NCI-H1048 (cell line): ENCODE measurements at places on chromosomes 12 and 14.
A peak's percentile ranks its signal among the peaks of the same experiment; 100 is the strongest.

GRCh38 chr12:80778005-80778541 lies 61.4 kb downstream of the MYF5 start:
- peak; percentile 64 for DNase-seq

GRCh38 chr12:96121271-96121711 lies 72.9 kb upstream of the ELK3 start:
- no peak for DNase-seq

DNA sequence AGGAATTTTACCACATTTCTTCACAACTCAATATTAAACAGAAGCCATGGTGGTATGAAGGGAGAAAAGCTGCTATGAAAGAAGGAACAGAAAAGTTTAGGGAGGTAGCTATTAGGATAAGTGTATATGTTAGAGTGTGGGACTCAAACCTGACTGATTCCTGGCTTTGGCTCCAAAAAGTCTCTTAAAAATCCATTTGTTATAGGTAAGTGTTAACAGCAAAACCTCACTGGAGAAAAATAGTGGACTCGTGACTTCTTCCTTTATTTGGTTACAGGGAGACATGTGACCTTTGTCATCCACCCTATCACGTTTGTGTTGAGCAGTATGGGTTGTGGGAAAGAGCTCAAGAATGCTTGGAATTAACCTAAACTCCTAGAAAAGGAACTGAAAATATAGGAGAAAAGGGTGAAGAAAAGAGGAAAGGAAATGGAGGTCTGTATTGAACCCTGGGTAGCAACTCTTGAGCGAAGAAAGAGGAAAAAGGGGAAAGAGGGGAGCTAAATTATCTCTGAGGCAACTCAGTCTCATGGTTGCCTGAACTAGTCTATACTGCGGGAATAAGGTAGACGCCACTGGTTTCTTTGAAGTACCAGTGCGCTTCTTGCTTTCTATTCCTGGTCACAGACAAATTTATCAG lies 3.6 kb upstream of the EID3 start:
- DNase-seq, result no peak

- no peak for DNase-seq
Measured at GRCh38 chr14:102883089-102883541, 39.3 kb upstream of the AMN start.

DNA sequence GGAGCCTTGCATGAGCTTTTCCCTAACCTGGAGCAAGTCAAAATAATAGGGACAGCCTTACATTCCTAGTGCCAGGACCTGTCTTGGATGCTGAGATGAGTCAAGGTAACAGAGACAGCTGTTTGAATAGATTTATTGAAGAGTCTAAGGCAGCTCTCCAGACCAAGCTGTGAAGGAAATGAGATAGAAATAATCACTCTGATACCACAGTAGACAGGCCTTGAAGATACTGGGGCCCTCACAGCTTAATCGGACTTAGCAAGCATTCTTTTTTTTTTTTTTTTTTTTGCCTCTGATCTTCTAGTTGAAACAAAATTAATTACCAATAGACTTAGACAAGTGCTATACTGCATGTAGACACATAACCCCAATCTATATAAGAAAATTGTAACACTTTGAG lies 3.1 kb upstream of the RNASE9 start:
- DNase-seq, result no peak

GRCh38 chr14:62674563-62675237 lies 370.6 kb downstream of the KCNH5 start:
- no peak for DNase-seq

DNA sequence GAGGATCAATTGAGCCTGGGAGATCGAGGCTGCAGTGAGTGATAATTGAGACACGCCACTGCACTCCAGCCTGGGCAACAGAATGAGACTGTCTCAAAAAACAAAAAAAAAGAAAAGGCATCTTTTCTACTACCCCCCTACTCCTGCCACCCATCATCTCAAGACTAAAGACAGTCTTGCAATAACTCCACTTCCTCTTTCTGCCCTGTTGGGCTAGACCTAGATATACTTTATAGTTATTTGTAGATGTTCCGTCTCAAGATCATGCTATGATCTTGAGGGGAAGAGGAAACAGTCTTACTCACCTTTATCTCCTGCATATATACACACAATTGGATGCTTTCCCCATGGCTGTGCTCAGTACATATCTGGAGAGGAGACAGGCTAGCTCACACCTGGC lies 12.1 kb upstream of the ESPL1 start:
- no peak for DNase-seq

DNA sequence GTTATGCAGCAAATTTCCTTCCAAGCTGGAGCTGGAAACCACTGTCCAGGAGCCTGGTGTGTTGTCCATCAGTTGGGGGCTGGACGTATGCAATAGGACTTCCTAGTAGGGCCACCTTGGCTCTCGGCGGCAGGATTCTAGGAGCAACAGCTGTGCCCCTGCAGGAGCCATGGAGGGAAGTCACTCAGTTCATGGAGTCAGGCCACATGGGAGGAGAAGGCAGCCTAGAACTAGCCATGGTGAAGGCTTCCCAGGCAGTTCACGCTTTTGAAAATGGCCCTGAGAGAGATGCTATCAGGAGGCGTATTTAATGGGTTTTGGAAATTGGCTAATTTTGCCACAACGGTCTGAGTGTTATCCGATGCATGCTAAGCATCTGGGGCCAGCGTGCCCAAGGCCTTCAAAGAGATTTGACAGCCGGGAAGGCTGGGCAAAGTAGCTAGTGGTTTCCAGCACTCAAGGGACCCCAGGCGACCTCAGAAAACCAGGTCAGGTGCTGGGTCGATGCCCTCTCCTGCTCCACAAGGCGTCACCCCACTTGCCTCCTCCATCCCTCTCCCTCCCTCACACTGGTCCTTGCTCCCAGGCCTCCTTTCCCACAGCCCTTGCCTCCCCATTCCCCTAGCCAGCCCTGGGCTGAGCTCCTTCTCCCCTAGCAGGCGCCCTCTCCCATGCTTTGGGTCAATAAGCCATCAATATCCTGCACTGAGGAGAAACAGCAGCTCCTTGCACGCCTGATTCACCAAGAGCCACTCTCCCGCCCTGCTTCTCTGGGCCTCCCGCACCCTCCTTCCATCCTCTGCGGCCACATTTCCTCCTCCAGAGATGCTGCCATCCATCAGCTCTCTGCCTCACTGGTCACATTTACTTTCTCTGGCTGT lies 30.9 kb upstream of the SYNDIG1L start:
- DNase-seq, result no peak

DNA sequence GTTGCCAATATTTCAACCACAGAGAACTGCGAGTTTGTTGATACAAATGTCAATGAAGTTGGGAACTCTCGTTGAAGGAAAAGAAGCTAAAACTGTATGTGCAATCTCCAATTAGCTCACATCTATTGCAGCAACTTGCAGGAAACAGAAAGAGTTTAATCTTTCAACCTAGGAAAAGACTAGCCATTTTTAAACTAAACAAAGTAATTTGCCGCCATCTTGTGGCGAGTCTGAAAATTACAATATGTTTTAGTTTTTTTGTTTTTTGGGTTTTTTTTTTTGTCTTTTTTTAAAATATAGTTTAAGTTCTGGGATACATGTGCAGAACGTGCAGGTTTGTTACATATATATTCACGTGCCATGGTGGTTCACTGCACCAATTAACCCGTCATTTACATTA lies 131.2 kb upstream of the FOXG1 start:
- DNase-seq, result no peak

DNA sequence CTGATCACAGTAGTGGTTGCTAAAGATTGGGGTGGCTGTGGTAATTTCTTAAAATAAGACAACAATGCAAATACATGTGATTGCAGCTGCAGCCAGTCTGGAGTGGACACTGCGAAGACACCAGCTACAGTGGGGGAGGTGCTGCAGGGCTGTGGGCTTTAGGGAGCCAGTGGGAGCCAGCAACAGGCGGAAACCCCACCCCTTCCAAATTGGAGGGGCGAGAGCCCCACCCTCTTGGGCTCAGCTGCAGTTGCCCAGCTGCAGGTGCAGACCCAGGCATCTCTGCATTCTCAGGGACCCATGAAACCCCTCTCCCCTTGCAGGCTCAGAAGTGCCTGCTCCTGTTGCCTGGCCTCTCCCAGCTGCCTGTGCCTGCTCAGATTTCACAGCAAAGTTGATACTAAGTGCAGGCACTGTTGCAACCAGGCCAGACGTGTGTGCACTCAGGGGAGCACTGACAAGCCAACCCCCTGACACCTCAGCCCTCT lies 104.8 kb downstream of the MYF5 start:
- DNase-seq, result no peak

DNA sequence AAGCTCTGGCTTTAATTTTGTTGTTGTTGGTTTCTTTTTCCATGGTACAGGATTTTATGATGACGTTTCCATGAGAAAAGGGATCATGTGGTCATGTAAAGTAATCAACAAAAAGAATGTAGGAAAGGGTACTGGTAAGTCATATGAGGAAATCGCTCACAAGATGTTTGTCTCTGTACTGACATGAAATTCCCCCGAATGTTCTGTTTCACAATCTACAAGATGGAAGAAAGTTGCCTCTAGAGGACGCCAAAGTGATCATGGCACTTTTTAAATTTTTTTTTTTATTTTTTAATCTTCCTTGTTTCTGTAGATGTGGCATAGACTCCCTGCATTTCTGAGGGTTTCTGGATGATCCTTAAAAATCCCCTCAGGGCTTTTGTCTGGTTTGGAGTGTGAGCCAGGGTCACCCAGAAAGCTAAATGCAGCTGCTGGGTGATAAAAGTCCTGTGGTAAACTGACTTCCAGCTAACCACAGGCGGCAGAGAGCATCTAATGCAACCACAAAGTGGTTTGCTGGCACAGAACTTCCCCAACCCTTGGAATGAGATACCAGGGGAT lies 393.5 kb downstream of the CCDC91 start:
- DNase-seq, result no peak

GRCh38 chr12:116266631-116267349 lies 10.7 kb downstream of the MED13L start:
- no peak for DNase-seq

- no peak for DNase-seq
Measured at GRCh38 chr12:129606239-129606638, 297.6 kb downstream of the TMEM132D start.

DNA sequence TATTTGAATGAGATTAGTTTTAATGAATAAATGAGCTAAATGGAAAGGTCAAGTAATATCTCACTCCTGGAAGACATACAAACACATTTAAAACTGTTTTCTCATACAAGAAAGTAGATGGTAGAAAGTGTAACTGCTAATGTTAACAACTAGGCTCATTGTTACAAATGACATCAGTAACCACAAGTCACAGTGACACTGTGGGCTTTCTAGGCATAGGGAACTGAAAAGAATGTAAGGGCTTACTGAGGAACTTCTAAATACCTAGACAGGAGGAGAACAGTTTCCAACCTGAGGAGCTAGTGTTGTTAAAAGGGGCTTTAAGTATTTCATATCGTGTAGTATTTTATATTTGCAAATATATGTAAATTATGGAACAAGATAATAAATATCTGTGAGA lies 17.5 kb upstream of the ERGIC2 start:
- DNase-seq, result no peak

DNA sequence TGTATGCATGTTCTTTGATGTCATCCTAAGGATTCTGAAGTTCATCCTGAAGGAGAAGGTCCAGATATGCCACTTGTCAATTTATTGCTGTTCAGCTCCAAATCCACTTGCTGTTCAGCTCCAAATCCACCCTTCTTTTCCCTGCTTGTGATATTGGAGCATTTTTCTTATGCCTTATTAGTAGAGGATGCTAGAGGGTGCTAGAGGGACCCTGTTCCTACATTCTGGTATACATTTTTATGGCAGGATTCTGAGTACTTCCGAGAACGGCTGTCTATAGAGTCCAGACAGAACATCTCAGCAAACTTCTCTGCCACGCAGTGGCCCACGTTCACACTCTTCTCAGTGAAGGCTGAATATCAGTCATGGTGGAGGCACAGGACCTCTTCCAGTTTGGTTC lies 406.7 kb downstream of the NOVA1 start:
- DNase-seq, result no peak

- peak; percentile 87 for DNase-seq
Measured at GRCh38 chr14:24366721-24367513, 1.1 kb upstream of the NFATC4 start.

DNA sequence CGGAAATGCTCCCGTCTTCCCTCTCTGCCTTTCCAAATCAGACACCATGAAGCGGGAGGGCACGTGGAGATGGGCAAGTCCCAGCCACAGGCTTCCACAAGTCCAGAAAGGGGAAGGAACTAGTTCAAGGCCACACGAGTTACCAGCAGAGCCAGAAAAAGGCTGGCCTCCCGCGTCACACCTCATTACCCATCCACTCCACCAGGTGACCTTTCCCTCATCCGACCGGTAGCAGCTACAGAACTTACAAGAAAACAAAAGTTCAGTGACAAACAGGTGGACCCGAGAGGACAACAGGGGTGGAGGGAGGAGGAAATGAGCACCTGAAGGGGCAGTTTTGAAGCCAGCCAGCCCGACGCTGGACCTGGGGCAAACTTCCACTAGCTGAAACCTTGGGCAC lies 46.9 kb downstream of the CHGA start:
- no peak for DNase-seq

- no peak for DNase-seq
Measured at GRCh38 chr14:64580467-64580866, 30.7 kb downstream of the PPP1R36 start.

DNA sequence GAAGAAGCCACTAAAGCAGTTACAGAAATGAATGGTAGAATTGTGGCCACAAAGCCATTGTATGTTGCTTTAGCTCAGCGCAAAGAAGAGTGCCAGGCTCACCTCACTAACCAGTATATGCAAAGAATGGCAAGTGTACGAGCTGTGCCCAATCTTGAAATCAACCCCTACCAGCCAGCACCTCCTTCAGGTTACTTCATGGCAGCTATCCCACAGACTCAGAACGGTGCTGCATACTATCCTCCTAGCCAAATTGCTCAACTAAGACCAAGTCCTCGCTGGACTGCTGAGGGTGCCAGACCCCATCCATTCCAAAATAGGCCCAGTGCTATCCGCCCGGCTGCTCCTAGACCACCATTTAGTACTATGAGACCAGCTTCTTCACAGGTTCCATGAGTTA lies 21.5 kb upstream of the SRGAP1 start:
- DNase-seq, result no peak

GRCh38 chr12:53572134-53572758 lies 53.9 kb downstream of the ATF7 start:
- DNase-seq, result no peak

DNA sequence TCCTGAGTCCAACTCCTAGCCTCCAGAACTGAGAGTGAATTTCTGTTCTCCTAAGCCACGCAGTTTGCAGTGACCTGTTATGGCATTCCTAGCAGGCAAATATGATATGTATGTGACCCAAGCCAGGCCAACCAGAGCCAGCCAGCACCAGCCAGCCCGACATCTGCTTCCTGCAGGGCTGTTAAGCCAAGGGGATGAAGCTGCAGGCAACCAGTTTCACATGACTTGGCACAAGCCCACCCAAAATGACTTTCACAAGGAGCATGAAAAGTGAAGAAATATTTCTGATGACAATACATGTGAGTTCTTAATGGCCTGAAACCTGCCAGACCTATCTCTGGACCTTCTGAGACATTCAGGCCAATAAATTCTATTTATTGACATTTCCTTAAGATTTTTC lies 68.1 kb downstream of the ITPK1 start:
- DNase-seq, result no peak

GRCh38 chr14:59297071-59297776 lies 108.8 kb downstream of the DAAM1 start:
- DNase-seq, result no peak

- no peak for DNase-seq
Measured at GRCh38 chr12:50633955-50634354, 129.2 kb downstream of the DIP2B start.

- DNase-seq, result no peak
Measured at GRCh38 chr12:42362647-42363260, 36.8 kb downstream of the PPHLN1 start.

- no peak for DNase-seq
Measured at GRCh38 chr14:61492474-61492873, 171.1 kb downstream of the PRKCH start.

GRCh38 chr12:81450920-81451739 lies 308.0 kb downstream of the PPFIA2 start:
- DNase-seq, result peak; percentile 41
